ENCODE measurements at places on chromosomes 16 and 17.
A peak's percentile ranks its signal among the peaks of the same experiment; 100 is the strongest.

- no peak for DNase-seq
These were observed 11.0 kb downstream of the ENDOV start for GRCh38 chr17:80425835-80426426.

GRCh38 chr17:40813804-40814203, 8.6 kb downstream of the KRT10 start:
- no peak for DNase-seq

GRCh38 chr16:17177242-17177958, 293.4 kb downstream of the XYLT1 start:
- no peak for DNase-seq

- DNase-seq = no peak
These were observed 571.0 kb upstream of the EEF2KMT start for GRCh38 chr16:5668553-5668952.

- no peak for DNase-seq
These were observed 188.0 kb upstream of the GSE1 start for GRCh38 chr16:85425074-85425662.

GRCh38 chr16:78796221-78796866, 696.9 kb downstream of the WWOX start:
- no peak for DNase-seq

GRCh38 chr16:82265809-82266208, 95.8 kb upstream of the MPHOSPH6 start:
- no peak for DNase-seq

- DNase-seq = peak; percentile 70
These were observed at the start of gene SPECC1 for GRCh38 chr17:20009302-20010098. Gene SPECC1, plus strand, starts transcription at chr17:20009359. Its CDS starts 87,293 bp downstream, at chr17:20096652.

DNA sequence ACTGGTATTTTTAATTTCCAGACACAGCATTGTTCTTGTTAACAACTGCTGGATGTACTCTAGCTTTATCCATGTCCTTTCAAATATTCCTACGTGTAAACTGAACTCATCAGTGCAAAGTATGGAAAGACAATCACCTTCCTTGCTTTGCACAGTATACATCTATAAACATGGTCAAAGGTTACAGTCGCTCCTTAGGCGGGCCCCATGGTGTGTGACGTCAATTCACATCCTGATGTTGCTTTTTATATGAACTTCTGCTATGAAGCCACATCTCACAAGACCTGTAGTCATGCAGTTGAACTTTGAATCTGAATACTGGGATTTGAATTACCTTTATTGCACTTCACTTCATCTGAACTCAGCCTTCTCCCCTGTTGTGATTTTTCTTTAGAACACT, 447.6 kb upstream of the PSMD7 start:
- DNase-seq = no peak

DNA sequence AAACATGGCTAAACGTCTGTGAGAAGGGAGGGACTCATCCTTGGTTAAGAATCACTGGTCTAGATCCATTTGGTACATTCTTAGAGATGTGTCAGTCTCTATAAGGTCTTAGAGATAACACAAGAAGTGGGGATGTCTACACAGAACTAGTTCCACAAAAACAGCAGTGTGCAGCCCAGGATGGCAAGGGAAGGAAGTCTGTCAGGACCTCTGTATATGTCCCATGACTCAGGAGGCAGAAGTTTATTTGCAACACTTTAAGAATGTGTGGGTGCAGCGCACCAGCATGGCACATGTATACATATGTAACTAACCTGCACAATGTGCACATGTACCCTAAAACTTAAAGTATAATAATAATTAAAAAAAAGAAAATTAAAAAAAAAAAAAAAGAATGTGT, 548.5 kb upstream of the SOX9 start:
- no peak for DNase-seq
